Cerebellar cortex (tissue), 1 donor: ENCODE measurements at places on chromosomes 4 and X.

DNA sequence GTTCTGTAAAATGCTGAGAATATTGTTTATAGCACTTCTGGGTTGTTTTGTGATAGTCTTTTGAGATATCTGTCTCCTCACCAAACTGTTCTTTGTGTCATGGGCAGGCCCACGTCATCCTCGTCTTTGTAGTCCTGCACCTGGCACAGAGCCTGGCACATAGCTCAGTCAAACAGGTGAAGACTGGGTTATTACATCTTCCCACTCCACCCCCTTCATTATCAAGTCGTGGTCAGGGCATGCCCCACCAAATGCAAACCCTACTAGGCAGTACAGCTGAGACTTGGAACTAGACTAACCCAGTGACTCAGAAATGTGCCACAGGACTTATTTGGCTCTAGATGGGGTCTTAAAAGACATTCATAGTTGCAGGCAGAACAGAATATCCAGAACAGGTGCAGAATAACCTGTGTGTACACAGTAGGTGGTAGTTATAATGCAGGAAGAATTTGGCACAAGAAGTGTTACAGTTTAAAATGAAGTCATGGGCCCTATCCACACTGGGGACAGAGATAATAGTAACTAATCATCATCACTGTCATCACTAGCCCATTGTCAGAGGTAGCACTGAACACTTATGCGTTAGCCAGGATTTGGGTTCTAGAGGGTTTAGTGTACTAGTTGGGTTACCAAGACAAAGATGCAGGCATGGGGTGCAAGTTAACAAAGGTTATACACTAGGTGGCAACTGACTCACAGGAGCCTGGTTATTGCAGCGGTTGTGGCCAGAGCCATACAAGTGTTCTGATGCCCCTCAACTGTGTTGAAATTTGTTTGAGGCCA, 74.9 kb downstream of the TBL1X start:
- DNase-seq = no peak

DNA sequence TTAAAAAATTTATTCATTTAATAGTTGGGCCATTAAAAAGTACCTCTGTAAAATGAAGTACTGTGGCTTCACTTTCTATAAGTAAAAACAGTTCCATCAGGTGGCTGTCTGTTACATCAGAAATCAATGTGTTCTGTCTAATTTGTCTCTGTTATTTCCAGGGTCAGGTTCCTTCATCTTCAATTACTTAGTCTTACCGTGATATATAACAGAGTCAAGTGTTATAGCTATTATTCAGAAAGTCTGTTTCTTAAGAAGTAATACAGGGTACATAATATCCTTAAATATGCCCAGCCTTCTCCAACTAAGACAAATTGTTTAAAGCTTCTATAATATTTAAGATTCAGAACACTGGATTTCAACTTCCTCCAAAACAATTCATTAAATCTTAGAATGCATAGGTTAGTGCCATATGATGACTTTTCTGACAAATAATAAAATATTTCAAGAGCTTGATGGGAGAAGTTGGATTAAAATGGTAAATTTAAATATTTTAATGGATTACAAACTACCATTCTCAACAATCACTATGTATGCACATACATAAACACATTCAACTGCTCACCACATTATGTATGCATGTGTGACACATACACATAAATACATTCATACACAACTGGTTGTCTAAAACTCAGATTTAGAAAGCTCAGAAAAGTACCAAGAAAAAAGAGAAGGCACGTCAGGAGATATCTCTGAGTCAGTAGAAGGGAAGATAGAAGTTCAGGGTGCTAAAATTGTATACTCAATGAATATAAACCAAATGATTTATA, 268.5 kb downstream of the PRDM5 start:
- DNase-seq = no peak

- no peak for DNase-seq
Observed at GRCh38 chr4:88828842-88829571, 131.4 kb upstream of the NAP1L5 start.

DNA sequence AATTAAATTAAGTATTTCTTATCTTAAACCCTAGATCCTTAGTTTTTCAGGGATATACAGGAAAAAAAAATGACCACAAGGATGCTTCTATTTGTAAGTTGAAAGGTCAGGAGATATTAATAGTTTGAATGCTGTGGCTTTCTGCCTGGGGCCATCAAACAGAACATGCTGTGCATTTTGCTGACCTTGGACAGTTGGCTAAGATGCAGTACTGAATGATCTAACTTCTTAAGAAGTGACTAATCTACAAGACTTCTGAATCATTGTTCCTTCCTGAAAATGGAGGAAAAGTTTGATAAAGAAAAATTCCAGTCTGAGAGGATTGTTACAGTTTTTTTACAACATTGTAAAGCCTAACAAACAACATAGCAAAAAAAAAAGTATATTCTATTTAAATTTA, 237.8 kb upstream of the JADE1 start:
- DNase-seq = peak; percentile 10
